ENCODE measurements at places on chromosomes 5 and 9. TPM values are rescaled to one million over a fixed set of nuclear protein-coding genes. Genes with fewer than 3 reads are reported as not detected.

The KLF4 gene
- total RNA-seq: 3.4 TPM

The EIF4E1B gene
- total RNA-seq: not detected

The ST8SIA4 gene
- total RNA-seq: 16.2 TPM

The MOB3B gene
- total RNA-seq: 3.2 TPM

DNA sequence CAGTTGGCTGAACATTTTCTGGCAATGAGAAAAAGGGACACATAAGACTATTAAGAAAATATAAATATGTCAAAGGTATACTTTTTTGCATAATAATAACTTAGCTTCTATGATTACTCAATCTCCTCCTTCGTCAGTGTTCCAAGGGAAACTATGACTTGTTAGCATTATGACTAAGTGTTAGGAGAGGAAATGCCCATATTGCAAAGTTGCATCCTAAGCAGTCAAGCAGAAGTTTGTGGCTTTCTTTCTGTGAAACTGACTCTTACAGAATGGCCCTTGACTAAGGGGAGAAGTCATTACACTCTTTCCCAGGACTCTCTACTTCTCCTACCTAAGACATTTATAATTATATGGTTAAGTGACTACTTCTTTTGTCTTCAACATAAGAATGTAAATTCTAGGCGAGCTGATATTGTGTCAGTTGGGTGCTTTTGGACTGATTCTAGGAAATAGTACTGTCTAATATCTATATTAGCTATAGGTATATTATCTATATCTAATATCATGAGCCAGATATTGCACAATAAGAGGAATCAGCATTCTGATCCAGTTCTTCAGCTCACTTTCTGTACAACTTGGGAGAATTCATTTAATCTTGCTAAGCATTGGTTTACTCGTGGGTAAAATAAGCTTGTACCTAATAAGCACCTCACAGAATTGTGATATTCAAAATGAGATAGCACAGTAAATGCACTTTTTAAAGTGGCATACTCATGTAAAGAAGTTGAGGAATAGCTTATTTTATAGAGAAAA is 16.4 kb upstream of the SPINK6 start:
- peak; percentile 9 for DNase-seq

- no peak for DNase-seq
Observed at GRCh38 chr9:115235221-115235620, 117.3 kb upstream of the TNC start.

- no peak for DNase-seq
Observed at GRCh38 chr5:96176022-96176421, 214.4 kb upstream of the ELL2 start.

Data from activated naive CD4-positive, alpha-beta T cell treated with anti-CD3 and anti-CD28 coated beads for 36 hours (primary cell).